ENCODE measurements at places on chromosomes 3 and 15. TPM values are rescaled to one million over a fixed set of nuclear protein-coding genes. Genes with fewer than 3 reads are reported as not detected.
A peak's percentile ranks its signal among the peaks of the same experiment; 100 is the strongest.

- H3K27me3 ChIP-seq = peaks cover 28% of the 10 kb centered on the region
- peak; percentile 64 for DNase-seq
- H3K4me3 ChIP-seq = peak overlapping the region; percentile 45
- peaks cover 20% of the 10 kb centered on the region for H3K4me1 ChIP-seq
Measured at GRCh38 chr3:13648060-13649001, 99.4 kb downstream of the FBLN2 start.

GRCh38 chr3:44019736-44020135 lies 221.9 kb upstream of the TOPAZ1 start:
- H3K4me3 ChIP-seq = no peak overlapping the region
- DNase-seq = no peak
- H3K36me3 ChIP-seq = no peaks in the 10 kb centered on the region
- H3K4me1 ChIP-seq = peaks cover 7% of the 10 kb centered on the region
- no peak overlapping the region for H3K27ac ChIP-seq

DNA sequence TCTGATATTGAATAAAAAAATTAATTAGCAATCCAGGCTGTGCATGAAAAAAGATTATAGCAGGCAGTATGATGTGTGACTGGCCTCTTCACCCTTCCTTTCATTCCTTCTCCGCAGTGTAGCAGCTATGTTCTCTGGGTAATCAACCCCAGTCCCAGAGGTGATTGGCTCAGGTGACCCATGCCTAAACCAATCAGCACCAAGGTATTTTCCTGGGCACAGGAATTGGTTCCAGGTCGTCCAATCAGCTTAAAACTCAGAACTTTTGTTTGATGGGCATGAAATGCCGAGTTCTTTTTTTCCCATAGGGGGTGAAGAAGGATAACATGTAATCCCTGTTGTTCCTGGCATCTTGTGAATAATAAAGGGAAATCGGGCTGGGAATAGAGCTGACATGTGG lies 5.8 kb upstream of the BNC1 start:
- DNase-seq = no peak
- peaks cover 29% of the 10 kb centered on the region for H3K27me3 ChIP-seq
- no peak overlapping the region for H3K4me3 ChIP-seq

NGRN gene
- total RNA-seq = 47.7 TPM

KLHL40 gene
- not detected for total RNA-seq

CEP19 gene
- total RNA-seq = 5.1 TPM
